ENCODE measurements at places on chromosomes 5 and 9. TPM values are rescaled to one million over a fixed set of nuclear protein-coding genes. Genes with fewer than 3 reads are reported as not detected.

DNA sequence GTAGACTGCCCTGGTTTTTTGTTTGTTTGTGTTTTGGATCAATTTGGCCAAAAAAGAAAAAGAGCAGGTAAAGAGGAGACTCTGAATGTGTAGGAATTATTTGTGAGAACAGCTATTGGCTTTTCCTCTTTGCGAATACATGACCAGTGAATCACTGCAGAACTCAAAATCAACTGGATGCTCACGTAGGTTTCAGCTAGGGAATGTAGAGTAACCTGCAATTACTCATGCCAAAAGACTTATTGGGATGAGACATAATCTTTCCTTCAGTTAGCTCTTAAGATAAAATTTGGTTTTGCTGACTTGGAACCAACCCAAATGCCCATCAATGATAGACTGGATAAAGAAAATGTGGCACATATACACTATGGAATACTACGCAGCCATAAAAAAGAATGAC, 348.0 kb downstream of the NPR3 start:
- no peaks in the 10 kb centered on the region for H3K27me3 ChIP-seq
- H3K36me3 ChIP-seq, result no peaks in the 10 kb centered on the region
- DNase-seq, result no peak

GRCh38 chr5:157030692-157031091, 28.2 kb downstream of the HAVCR1 start:
- no peak overlapping the region for H3K27ac ChIP-seq
- no peak for DNase-seq
- no peak overlapping the region for H3K4me3 ChIP-seq
- no peaks in the 10 kb centered on the region for H3K27me3 ChIP-seq
- H3K4me1 ChIP-seq, result no peaks in the 10 kb centered on the region

- H3K4me1 ChIP-seq, result peaks cover 14% of the 10 kb centered on the region
- H3K27me3 ChIP-seq, result no peaks in the 10 kb centered on the region
- no peaks in the 10 kb centered on the region for H3K36me3 ChIP-seq
- no peak overlapping the region for H3K27ac ChIP-seq
Observed at GRCh38 chr9:123460091-123460490, 104.1 kb downstream of the CRB2 start.

GRCh38 chr9:17750269-17750668, 171.4 kb downstream of the SH3GL2 start:
- no peak overlapping the region for H3K27ac ChIP-seq
- H3K4me3 ChIP-seq, result no peak overlapping the region
- DNase-seq, result no peak
- H3K27me3 ChIP-seq, result no peaks in the 10 kb centered on the region

DNA sequence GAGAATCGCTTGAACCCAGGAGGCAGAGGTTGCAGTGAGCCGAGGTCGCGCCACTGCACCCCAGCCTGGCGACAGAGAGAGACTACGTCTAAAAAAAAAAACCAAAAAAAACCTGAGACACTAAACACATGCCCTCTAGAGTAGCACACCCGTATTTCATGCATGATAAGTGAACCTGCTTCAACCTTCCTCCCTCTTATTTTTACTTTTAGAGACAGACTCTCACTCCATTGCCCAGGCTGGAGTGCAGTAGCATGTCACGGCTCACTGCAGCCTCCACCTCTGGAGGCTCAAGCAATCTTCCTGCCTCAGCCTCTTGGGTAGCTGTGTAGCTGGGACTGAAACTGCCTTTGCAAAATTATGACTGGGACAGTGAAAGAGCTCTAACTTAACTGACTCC, 17.6 kb upstream of the NANS start:
- H3K27ac ChIP-seq, result no peak overlapping the region
- no peaks in the 10 kb centered on the region for H3K4me1 ChIP-seq
- no peaks in the 10 kb centered on the region for H3K27me3 ChIP-seq
- no peaks in the 10 kb centered on the region for H3K36me3 ChIP-seq
- no peak overlapping the region for H3K4me3 ChIP-seq

GRCh38 chr5:178077751-178078150, 35.6 kb upstream of the N4BP3 start:
- no peak overlapping the region for H3K27ac ChIP-seq
- no peak overlapping the region for H3K4me3 ChIP-seq
- H3K27me3 ChIP-seq, result no peaks in the 10 kb centered on the region
- no peaks in the 10 kb centered on the region for H3K4me1 ChIP-seq
- DNase-seq, result no peak
- no peaks in the 10 kb centered on the region for H3K36me3 ChIP-seq

DNA sequence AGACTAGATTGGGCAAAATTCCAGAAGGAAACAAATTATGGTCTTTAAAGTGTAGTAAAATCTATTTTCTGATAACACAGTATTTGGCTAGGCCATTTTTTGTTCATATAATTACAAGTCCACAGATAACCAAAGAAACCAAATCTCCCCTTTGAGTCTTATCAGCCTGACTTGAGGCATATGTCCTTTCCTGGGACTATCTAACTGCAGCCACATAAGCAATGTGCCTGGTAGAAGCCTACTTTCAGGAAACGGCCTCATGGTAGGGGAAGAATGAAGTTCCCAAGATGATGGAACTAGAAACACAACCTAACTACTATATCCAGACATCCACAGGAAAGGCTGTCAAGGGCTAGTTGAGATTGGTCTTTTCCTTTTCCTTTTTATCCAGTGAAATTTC, 130.0 kb downstream of the PIK3R1 start:
- no peak overlapping the region for H3K27ac ChIP-seq
- no peaks in the 10 kb centered on the region for H3K36me3 ChIP-seq
- DNase-seq, result no peak
- H3K4me1 ChIP-seq, result peaks cover 6% of the 10 kb centered on the region
- no peak overlapping the region for H3K4me3 ChIP-seq

DNA sequence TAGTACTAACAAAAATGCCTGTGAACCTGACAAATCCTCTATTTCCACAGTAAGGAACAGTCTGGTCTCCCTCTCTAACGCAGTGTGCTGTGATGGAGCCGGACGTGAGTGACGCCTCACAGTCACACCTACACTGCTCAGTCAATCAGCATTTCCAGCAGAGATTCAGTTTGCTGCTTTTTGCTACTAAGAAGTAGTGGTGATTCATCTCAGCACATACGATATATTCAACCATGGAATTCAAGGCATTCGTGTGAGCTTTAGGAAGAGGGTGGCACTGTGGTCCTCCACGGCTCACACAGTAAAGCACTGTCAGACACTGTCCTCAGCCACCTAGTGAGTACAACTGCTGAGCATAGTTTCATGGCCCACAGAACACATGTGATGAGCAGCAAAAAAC, 70.9 kb downstream of the SETX start:
- no peaks in the 10 kb centered on the region for H3K36me3 ChIP-seq
- no peak overlapping the region for H3K4me3 ChIP-seq
- H3K27me3 ChIP-seq, result no peaks in the 10 kb centered on the region
- DNase-seq, result no peak
- no peak overlapping the region for H3K27ac ChIP-seq

The FOXI1 gene
- total RNA-seq, result not detected

The NFIL3 gene
- total RNA-seq, result 14.0 TPM

The TAF9 gene
- total RNA-seq, result 30.3 TPM

The ADAMTS2 gene
- total RNA-seq, result 5.3 TPM

All from Peyer's patch (tissue), 4 donors.